ENCODE measurements at places on chromosomes 1 and 21. TPM values are rescaled to one million over a fixed set of nuclear protein-coding genes. Genes with fewer than 3 reads are reported as not detected.

LCE1B gene
- total RNA-seq = not detected

NPHS2 gene
- not detected for total RNA-seq

TMEM82 gene
- total RNA-seq = not detected

MED8 gene
- total RNA-seq = 44.4 TPM

RXFP4 gene
- not detected for total RNA-seq

FAM72C gene
- total RNA-seq = 1.5 TPM

FCGR3A gene
- total RNA-seq = 110 TPM

KIAA0040 gene
- total RNA-seq = 35.1 TPM

ADGRL2 gene
- total RNA-seq = 72.8 TPM

LCE2C gene
- total RNA-seq = not detected

WDR64 gene
- total RNA-seq = not detected
